ENCODE measurements at places on chromosomes 12 and 14.

DNA sequence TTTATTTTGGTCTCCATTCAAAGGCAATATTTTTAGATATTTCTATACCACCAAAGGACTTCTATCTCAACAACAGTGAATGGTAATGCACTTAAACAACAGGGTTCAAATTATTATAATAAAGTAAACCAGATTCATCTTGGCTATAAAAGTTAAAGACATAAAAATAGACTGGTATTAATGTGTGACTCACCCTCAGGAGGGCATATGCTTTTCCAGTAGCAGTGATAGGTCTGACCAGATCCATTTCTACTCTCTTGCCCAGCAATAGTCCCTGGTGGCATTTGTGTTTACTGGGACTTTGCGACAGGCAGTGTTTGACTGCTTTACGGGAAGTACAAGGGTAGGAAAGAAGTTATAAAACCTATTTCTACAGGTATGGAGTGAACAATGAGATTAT is 353.2 kb upstream of the ATP2B1 start:
- H3K27ac ChIP-seq = no peak overlapping the region
- peaks cover 17% of the 10 kb centered on the region for H3K4me1 ChIP-seq
- no peak for DNase-seq
- H3K27me3 ChIP-seq = no peaks in the 10 kb centered on the region
- no peak overlapping the region for H3K4me3 ChIP-seq

DNA sequence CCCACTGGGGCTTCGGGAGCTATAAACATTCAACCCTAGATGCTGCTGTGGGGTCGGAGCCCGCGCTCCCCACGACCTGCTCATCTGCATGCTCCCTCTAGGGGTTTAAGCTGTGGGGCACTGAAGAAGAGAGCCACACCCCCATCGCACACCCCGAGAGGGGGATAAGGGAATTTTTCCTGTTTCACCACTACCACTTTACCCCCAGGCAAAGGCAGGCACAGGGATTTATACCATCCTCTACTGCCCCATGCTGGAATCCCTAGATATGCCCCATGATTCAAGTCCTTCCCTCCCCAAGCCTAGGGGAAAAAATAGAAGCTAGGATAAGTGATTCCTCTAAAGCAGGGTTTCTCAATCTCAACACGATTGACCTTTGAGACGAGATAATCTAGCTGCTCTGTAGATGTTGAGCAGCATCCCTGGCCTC is 59.9 kb upstream of the CCDC60 start:
- no peak overlapping the region for H3K27ac ChIP-seq
- no peak overlapping the region for H3K4me3 ChIP-seq
- peaks cover 4% of the 10 kb centered on the region for H3K27me3 ChIP-seq
- H3K4me1 ChIP-seq = no peaks in the 10 kb centered on the region
- DNase-seq = no peak

GRCh38 chr12:57839996-57840395 is 6.5 kb downstream of the CTDSP2 start:
- no peak for DNase-seq
- H3K36me3 ChIP-seq = peaks cover 7% of the 10 kb centered on the region

- peaks cover 15% of the 10 kb centered on the region for H3K4me1 ChIP-seq
- no peak overlapping the region for H3K4me3 ChIP-seq
- no peak overlapping the region for H3K27ac ChIP-seq
- no peak for DNase-seq
- H3K27me3 ChIP-seq = peaks cover 8% of the 10 kb centered on the region
- no peaks in the 10 kb centered on the region for H3K36me3 ChIP-seq
These were observed 33.7 kb upstream of the GNPNAT1 start for GRCh38 chr14:52825085-52825484.

- H3K27ac ChIP-seq = no peak overlapping the region
- DNase-seq = no peak
- no peak overlapping the region for H3K4me3 ChIP-seq
- H3K4me1 ChIP-seq = peaks cover 6% of the 10 kb centered on the region
- H3K36me3 ChIP-seq = no peaks in the 10 kb centered on the region
- no peaks in the 10 kb centered on the region for H3K27me3 ChIP-seq
These were observed 21.3 kb downstream of the HCAR2 start for GRCh38 chr12:122681814-122682213.

DNA sequence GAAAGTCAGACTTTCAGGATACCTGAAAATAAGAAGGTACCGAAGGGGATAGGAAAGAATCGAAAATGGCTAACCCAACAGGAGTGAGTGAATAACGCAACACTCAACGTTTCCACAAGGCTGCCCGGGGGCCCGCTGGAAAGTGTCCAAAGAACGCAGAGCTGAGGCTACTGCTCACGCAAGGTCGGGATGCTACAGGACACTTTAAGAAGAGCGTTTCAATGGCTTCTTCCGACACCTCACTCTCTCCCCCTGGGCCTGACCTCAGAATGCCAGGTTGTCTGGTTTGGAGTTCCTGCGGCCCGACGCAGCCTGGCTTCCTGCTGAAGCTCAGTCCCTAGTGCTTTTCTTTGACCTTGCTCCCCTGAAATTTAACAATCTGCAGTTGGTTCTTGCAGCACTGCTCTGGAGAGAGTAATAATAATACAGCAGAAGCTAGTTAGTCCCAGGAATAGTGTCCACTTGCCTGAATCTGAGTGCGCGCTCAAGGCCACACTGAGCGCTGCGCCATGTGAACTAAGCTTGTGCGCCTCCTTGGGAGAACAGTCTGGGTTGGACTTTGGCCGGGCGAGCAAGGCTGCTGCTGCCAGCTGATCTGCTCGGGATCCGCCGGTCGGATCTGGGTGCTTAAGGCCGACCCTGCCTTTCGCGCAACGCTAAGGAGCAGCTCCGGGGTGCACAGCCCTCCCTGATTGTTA is 2.0 kb upstream of the ALX1 start:
- H3K27me3 ChIP-seq = peaks cover 85% of the 10 kb centered on the region
- DNase-seq = no peak
- no peaks in the 10 kb centered on the region for H3K36me3 ChIP-seq

DNA sequence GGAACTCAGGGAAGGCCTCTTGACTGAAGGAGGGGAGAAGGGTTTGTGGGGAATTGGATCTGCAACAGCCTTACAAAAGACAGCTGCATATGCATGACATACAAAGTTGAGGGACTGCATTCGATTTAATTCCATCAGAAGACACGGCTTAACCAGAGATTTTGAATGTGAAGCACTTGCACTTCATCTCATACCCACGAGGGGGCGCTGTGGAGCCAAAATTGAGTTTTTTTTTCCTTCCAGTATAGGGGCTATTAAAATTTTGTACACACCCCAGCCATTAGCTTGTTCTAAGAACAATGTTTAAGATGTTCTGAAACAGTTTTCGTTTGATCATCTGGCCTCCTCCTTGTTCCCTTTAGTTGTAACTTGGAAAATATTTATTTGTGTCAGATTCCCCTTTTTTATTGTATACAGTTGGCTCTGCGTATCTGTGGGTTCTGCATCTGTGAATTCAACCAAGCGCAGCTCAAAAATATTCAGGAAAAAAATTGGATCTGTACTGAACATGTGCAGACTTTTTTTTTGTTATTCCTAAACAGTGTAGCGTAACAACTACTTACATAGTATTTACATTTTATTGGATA is 1.6 kb downstream of the SUDS3 start:
- H3K36me3 ChIP-seq = peaks cover 10% of the 10 kb centered on the region
- peak overlapping the region; percentile 96 for H3K4me3 ChIP-seq
- H3K4me1 ChIP-seq = peaks cover 22% of the 10 kb centered on the region
- peak; percentile 75 for DNase-seq
- H3K27ac ChIP-seq = peak overlapping the region; percentile 70

GRCh38 chr12:115424003-115424402 is 740.0 kb upstream of the TBX3 start:
- no peak for DNase-seq
- peaks cover 6% of the 10 kb centered on the region for H3K4me1 ChIP-seq
- H3K36me3 ChIP-seq = no peaks in the 10 kb centered on the region
- no peak overlapping the region for H3K4me3 ChIP-seq
- H3K27me3 ChIP-seq = no peaks in the 10 kb centered on the region

GRCh38 chr12:99495799-99496198 is 151.8 kb upstream of the GARIN6 start:
- H3K27me3 ChIP-seq = no peaks in the 10 kb centered on the region
- H3K36me3 ChIP-seq = no peaks in the 10 kb centered on the region

DNA sequence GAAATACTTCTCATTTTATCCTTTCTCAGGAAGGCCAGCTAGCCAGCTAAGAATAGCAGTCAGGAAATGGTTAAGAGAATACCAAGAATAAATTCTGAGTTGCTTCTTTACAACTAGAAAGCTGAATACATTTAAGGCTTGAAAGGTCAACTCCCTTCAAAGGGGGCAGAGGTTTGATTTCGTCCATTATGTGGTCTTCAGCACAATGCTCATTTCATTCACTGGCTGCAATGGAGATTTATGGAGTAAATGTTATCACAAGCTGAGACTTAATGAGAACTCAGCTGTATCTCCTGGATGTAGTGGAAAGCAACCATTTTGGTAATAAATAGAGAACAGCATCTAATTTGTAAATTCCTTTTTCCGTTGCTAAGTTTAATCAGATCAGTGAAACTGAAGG is 265.0 kb upstream of the FKBP4 start:
- H3K27ac ChIP-seq = no peak overlapping the region
- peaks cover 35% of the 10 kb centered on the region for H3K4me1 ChIP-seq
- H3K36me3 ChIP-seq = peaks cover 47% of the 10 kb centered on the region
- DNase-seq = no peak
- peaks cover 18% of the 10 kb centered on the region for H3K27me3 ChIP-seq
- no peak overlapping the region for H3K4me3 ChIP-seq

DNA sequence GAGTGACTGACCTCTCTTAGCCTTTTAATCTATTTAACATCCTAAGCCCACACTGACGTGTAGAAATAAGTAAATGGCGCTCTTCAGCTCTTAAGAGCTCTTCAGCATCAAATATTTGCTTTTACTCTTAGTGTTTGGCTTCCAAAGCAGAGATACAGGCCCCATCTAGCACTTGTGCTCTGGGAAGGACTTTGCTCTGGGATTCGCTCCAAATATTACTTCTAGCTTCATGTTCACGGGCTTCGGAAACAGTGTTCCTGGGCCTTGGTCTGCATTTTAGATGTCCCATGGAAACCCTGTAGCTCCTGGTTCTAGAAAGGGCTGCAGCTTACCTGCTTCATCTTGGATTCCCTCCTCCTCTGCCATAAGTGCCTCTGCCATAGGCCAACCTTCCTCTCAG is 2.7 kb upstream of the NKX2-8 start:
- H3K4me1 ChIP-seq = no peaks in the 10 kb centered on the region
- no peaks in the 10 kb centered on the region for H3K36me3 ChIP-seq
- H3K4me3 ChIP-seq = peak overlapping the region; percentile 31
- DNase-seq = no peak
- H3K27me3 ChIP-seq = peaks cover 83% of the 10 kb centered on the region

DNA sequence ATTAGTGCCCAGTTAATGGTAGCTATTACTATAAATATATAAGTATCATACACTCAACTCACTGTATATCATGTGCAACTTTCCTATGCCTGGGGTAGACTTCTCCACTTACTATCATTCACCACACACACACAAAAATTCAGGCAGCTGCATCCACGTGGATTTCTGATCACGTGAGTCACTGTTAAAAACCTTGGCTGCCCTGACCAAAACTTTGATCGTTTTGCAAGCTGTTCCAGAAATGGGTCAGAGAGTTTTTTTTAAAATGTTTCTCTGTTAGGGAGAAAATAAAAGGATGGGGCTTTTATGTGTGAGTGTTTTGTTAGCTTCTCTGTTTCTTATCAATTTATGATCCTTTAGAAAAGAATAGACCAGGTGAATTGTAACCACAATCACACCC is 198.2 kb upstream of the CNOT2 start:
- no peak overlapping the region for H3K27ac ChIP-seq
- H3K4me3 ChIP-seq = no peak overlapping the region
- no peak for DNase-seq
- H3K27me3 ChIP-seq = no peaks in the 10 kb centered on the region
- H3K4me1 ChIP-seq = peaks cover 7% of the 10 kb centered on the region

GRCh38 chr14:29821661-29822429 is 105.8 kb downstream of the PRKD1 start:
- H3K4me1 ChIP-seq = peaks cover 30% of the 10 kb centered on the region
- H3K4me3 ChIP-seq = peak overlapping the region; percentile 33
- H3K36me3 ChIP-seq = no peaks in the 10 kb centered on the region
- no peak for DNase-seq

DNA sequence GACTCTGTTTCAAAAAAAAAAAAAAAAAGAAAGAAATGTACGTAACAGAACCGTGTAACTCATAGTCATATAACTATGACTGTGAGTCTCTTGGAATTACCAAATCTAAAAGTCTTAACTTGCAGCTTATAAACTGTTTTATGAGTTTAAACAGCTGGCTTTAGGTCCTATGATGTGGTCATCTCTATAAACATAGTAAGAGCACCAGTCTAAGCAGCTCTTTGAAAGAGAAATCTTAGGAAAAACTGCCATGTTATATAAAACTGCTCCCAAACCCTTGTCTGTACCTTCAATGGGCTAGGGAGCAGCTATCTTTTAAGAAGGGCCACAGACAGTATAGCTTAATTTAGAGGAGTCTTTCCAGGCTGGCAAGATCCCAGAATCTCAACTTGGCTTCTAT is 115.5 kb upstream of the AEBP2 start:
- DNase-seq = no peak
- peaks cover 35% of the 10 kb centered on the region for H3K36me3 ChIP-seq
- no peak overlapping the region for H3K27ac ChIP-seq

DNA sequence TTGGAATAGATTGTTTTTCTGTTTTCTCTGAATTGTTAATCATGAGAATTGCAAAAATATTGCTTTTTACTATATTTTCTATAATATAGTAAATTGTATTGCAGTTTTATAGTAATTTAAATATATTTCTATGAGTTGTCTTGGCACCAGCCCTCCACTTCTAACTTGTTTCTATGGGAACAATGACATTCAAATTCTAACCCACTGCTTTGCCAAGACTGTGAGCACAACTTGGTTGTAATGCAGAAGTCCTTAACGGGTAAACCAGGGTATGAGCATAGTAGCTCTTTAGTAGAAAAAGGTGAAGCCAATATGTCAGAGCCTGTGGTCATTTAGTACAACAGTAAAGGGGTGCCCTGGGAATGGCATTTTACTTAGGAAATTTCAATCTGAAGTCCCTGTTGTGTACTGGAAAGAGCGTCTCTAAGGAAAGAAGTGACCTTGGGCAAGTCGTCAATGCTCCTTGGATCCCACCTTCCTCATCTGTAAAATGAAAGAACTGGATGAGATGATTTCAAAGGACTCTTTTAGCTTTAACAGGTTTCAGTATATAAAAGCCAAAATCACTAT is 283.3 kb downstream of the ATP23 start:
- no peak overlapping the region for H3K27ac ChIP-seq
- H3K27me3 ChIP-seq = peaks cover 5% of the 10 kb centered on the region
- no peak overlapping the region for H3K4me3 ChIP-seq
- DNase-seq = no peak

DNA sequence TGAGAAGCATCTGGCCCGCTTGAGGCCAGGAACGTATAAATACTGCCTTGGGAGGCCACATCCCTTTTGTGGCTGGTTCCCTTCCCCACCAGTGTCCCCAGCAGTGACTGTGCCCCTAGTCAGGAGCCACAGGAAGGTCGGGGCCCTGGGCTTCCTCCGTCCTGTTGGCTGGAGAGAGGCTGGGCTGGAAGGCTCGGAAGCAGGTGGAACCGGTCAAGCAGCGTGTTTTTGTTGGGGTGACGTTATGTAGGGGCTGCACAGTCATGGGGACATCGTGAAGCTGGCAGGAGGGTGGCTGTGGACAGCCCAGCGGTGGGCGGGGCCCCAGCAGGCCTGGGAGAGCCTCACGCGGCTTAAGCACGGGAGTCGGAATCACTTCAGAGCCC is 10.1 kb downstream of the XRCC3 start:
- no peak overlapping the region for H3K4me3 ChIP-seq
- H3K27ac ChIP-seq = no peak overlapping the region

- no peak overlapping the region for H3K27ac ChIP-seq
- H3K27me3 ChIP-seq = peaks cover 21% of the 10 kb centered on the region
- no peak overlapping the region for H3K4me3 ChIP-seq
- DNase-seq = no peak
These were observed 223.8 kb downstream of the VRK1 start for GRCh38 chr14:97021001-97021400.

Data from type B pancreatic cell (in vitro differentiated cells).